T-cell (primary cell): ENCODE measurements at places on chromosomes 12 and 14. TPM values are rescaled to one million over a fixed set of nuclear protein-coding genes. Genes with fewer than 3 reads are reported as not detected.

OAS2 gene
- 53.6 TPM for total RNA-seq

ACVRL1 gene
- not detected for total RNA-seq

CLEC6A gene
- total RNA-seq: not detected

- H3K27me3 ChIP-seq: no peaks in the 10 kb centered on the region
- H3K4me3 ChIP-seq: no peak overlapping the region
- H3K4me1 ChIP-seq: peaks cover 8% of the 10 kb centered on the region
- H3K27ac ChIP-seq: no peak overlapping the region
- DNase-seq: no peak
Observed at GRCh38 chr12:71447691-71448132, 8.1 kb downstream of the LGR5 start.

DNA sequence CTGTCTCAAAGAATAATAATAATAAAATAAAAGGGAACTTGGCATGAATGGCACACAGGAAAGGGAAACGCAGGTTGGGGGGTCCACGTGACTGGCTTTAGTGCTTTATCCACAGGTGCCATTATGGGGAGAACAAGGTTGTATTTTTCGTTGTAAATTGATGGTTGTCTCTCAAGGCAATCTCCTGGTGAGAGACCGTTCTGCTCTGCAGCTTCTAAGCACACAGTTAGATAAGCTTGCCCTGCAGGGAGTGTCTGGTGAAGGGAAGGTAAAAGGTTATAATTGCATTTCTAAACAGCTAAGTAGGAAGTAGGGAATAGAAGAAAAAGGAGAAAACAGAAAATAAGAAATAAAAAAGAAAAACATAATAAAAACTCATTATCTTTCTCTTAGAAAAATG is 69.1 kb upstream of the CPSF6 start:
- no peaks in the 10 kb centered on the region for H3K4me1 ChIP-seq
- H3K27ac ChIP-seq: no peak overlapping the region
- no peak for DNase-seq
- no peaks in the 10 kb centered on the region for H3K36me3 ChIP-seq

GRCh38 chr14:50920482-50921230 is 23.6 kb downstream of the PYGL start:
- DNase-seq: no peak
- no peaks in the 10 kb centered on the region for H3K4me1 ChIP-seq
- H3K4me3 ChIP-seq: no peak overlapping the region
- no peak overlapping the region for H3K27ac ChIP-seq
- H3K27me3 ChIP-seq: no peaks in the 10 kb centered on the region
